ENCODE measurements at places on chromosomes 3 and 15. TPM values are rescaled to one million over a fixed set of nuclear protein-coding genes. Genes with fewer than 3 reads are reported as not detected.
A peak's percentile ranks its signal among the peaks of the same experiment; 100 is the strongest.

Gene CKMT1B
- 0.08 TPM for polyA plus RNA-seq

DNA sequence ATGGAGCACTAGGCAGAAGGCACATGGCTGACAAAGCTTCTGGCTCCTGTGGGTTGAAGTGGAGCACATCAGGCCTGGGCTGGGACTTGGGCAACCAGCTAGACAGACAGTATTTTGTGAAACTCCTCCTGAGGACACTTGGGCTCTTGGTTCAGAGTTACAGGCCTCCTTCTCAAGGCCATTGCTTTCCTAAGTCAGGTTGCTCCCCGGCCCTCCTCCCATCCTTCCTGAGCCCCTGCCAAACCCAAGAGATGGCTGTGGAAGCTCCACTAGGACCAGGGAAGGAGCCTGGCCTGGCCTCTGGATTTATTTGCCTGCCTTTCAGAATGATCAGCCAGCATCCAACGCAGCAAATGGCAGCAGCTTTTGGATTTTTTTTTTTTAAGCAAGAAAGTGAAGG, 56.3 kb downstream of the MAGEF1 start:
- DNase-seq: peak; percentile 58

Gene SKOR1
- polyA plus RNA-seq: 0.05 TPM

GRCh38 chr3:170584585-170585007, 1.3 kb downstream of the SLC7A14 start:
- peak; percentile 87 for DNase-seq

Gene AGBL1
- 0.02 TPM for polyA plus RNA-seq

Gene MEIS2
- polyA plus RNA-seq: 35.0 TPM

- DNase-seq: no peak
These were observed 171.4 kb upstream of the ALCAM start for GRCh38 chr3:105195260-105195659.

DNA sequence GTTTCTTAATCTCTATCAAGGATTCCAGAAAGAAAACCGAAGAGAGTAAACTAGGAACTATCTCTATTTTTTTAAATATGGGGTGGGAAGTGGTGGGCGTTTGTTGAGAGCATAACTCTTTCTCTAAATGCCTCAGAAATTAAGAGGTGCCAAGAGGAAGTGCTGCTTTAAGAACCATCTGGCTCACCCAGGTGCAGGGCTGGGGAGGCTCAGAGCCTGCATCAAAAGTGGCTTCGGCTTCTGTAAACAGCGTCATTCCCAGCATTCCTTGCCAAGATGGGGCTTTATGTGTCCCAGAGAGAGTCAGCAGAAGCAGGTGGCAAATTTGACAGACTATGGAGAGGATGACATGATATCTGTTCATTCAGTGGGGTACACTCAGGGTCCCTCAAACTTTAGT, 123.3 kb upstream of the BFSP2 start:
- DNase-seq: no peak

Gene DBR1
- polyA plus RNA-seq: 8.6 TPM

Gene ZDHHC23
- 2.9 TPM for polyA plus RNA-seq

- no peak for DNase-seq
These were observed 537.3 kb downstream of the OCA2 start for GRCh38 chr15:27561816-27562215.

DNA sequence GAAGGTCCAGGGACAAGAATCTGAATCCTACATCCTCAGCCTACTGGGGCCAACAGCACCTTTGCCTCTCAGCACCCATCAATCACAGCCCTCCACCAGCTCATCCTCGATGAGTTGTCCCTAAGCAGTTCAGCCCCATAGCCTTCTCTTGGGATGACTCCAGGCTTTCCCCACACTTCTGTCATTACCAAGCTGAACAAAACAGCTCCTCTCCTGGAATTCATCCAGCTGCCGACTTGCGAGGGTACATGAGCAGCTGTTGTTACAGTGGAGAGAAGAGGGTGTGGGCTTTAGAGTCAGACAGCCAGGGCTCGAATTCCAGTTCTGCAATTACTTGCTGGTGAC, 69.0 kb upstream of the THBS1 start:
- no peak for DNase-seq

DNA sequence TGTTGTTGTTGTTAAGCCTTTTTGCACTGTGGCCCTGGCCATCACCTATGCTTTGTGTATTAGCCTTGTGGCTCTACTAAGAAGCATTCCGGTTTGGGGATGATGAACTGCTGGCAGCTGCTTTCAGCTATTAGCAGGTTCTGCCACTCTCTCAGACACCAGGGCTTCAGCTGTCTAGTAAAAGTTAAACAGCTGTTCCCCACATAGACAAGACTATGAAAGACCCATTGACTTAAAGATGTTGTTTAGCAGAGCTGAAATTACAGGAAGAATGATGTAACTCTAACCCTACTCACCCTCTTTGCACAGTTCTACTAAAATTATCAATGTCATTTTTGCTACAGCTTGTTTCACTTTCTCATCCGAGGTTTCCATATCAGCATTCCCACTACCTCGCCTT, 131.2 kb upstream of the CGNL1 start:
- no peak for DNase-seq

- DNase-seq: no peak
These were observed 46.5 kb upstream of the CGNL1 start for GRCh38 chr15:57329582-57330367.

GRCh38 chr3:133472889-133473288, 73.0 kb downstream of the BFSP2 start:
- DNase-seq: no peak

Gene VEPH1
- 1.3 TPM for polyA plus RNA-seq

GRCh38 chr3:12046406-12046805, 42.2 kb downstream of the SYN2 start:
- no peak for DNase-seq

DNA sequence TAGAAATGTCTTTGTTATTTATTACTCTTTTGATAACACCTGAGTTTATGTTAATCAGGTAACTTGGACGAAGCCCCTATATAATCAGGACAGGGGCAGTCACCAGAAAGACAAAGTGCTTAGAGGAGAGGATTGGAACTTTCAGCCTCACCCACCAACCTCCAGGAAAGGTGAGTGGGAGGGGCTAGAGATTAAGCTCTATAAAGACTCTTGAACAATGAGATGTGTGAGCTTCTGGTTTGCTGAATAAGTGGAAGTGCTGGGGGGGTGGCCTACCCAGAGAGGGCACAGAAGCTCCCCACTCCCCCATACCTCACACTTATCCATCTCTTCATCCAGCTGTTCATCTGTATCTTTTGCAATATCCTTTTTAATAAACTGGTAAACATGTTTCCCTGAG, 73.9 kb downstream of the TTBK2 start:
- DNase-seq: no peak

- DNase-seq: no peak
These were observed 328.3 kb downstream of the RYR3 start for GRCh38 chr15:33639051-33639450.

GRCh38 chr3:186413615-186414415, 51.8 kb upstream of the DGKG start:
- peak; percentile 70 for DNase-seq

Data from ovary (tissue), 10 donors.